ENCODE measurements at places on chromosomes 5 and 9.

DNA sequence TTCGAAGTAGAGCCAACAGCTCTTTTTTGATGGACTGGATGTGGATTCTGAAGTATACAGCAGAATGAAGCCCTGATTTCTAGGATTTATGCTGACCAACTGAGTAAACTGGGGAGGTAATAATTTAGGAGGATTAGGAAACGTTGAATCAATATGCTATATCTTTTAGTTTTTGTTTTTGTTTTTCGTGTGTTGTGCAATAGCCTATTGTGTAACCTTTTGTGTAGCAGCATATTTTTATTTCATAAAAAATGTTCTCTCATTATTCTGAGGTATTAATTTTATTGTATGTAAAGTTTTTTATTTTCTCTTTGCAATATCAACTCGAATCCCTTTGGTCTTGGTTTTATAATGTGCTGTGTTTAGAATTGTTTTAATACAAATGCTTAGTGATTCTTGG lies 902.3 kb downstream of the EFNA5 start:
- DNase-seq = no peak

DNA sequence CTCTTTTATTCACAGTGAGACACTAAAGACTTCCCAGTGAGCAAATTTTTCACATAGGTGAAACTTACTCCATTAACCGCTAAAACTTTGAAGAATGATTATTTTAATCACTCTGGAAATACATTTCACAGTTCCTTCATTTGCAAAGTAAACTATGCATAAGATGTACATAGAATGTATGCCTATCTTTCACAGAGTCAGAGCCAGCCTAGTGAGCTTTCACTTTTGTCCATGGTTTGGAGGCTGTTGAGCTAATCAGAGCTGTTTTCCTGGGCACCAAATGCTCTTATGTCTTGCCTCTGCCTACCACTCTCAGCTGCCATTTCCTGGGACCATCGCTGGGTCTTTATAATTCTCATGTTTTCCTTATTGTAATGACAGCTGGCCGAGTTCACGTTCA lies 67.3 kb downstream of the PDE8B start:
- DNase-seq = no peak

- DNase-seq = no peak
Measured at GRCh38 chr5:149256451-149256850, 15.2 kb upstream of the AFAP1L1 start.

GRCh38 chr9:14560194-14560593 lies 133.0 kb downstream of the ZDHHC21 start:
- DNase-seq = no peak

DNA sequence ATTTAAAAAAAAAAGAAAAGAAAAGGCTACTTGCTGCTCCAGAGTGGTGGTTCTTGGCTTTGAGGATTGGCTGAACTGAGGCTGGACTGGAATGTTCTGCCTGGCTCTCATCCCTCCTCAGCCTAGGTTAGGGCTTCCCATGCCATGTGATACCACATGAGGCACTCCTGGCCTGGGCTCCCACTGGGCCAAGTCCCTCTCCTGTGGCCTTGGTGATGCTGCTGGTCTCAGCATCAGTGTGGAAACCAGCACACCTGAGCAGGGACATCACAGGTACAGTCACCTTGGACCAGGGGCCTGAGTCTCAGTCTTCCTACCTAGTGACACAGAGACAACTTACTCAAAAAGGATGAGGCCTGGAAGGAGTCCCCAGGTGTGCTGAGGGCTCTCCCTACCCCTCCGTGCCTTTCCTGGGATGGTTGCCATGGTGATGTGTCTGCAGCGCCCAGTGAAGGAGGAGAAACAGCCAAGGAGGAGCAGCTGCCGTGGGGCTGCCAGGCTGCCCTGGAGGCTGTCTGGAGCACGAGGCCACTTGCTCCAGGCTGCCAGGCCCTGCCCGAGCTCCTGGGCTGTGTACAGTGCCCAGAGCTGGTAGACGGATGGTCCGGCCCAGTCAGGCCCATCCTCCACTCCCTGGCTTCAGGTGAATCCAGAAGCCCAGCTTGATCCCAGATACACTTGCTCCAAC lies 71.0 kb downstream of the WNK2 start:
- DNase-seq = no peak

- no peak for DNase-seq
Measured at GRCh38 chr5:3597167-3598007, 1.8 kb downstream of the IRX1 start.
